Hematopoietic multipotent progenitor cell treated with erythropoietin and hydrocortisone succinate and interleukin-3 and kit ligand, for 17 days (in vitro differentiated cells): ENCODE measurements at places on chromosomes 6 and 20.
A peak's percentile ranks its signal among the peaks of the same experiment; 100 is the strongest.

DNA sequence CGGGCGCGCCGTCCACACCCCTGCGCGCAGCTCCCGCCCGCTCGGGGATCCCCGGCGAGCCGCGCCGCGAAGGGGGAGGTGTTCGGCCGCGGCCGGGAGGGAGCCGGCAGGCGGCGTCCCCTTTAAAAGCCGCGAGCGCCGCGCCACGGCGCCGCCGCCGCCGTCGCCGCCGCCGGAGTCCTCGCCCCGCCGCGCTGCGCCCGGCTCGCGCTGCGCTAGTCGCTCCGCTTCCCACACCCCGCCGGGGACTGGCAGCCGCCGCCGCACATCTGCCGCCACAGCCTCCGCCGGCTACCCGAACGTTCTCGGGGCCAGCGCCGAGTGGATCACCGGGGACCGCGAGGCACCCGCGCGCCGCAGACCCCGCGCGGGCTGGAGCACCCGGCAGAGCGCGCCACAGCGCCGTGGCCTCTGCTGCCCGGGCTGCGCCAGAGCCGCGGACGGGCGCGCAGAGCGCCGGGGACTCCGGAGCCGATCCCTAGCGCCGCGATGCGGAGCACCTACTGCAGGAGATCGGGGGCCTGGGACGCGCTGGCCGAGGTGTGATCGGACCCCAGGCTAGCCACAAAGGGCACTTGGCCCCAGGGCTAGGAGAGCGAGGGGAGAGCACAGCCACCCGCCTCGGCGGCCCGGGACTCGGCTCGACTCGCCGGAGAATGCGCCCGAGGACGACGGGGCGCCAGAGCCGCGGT lies at the start of gene BMP2:
Gene BMP2, plus strand, starts transcription at position 151 of the 692 bp plus-strand sequence. CDS start 2,441 bp downstream, outside the sequence.
- DNase-seq = no peak

GRCh38 chr20:1431158-1431557 lies 35.5 kb downstream of the NSFL1C start:
- no peak for DNase-seq

DNA sequence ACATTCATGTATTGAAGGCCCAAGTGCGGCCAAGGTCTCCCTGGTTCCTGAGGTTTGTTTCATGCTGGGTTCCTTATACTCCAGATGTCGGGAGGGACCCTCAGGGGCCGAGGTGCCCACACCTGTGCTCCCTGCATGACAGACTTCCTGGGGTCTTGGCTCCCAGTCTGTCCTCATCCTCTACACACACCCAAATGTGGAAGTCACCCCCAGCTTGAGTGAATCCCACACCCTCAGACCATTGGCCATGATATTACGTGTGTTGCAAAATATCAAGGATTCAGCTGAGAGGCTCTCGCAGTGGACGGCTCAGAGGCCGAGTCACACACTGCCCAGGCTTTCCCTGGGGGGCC lies 82.2 kb upstream of the DUSP22 start:
- DNase-seq = no peak

- no peak for DNase-seq
Observed at GRCh38 chr6:136969433-136969832, 47.3 kb downstream of the SLC35D3 start.

DNA sequence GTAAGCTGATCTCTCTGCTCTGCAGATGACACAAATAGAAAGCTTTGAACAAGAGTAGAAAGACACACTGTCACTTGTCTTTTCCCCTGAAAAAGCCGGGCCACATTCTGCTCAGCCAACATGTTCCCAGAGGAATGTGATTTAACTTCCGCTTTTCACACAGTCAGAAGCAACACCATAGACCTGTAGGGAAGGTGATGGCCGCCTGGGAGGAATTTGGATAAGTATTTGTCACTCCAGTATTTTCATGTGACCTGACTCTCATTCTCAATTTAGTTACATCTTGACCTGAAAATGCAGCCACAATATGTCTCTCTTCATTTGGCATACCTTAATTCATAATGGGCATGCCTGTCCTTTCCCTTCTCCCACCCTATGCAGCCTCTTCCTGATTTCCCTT lies 2.0 kb upstream of the GRM1 start:
- DNase-seq = no peak

GRCh38 chr6:85272592-85272991 lies 177.3 kb upstream of the NT5E start:
- no peak for DNase-seq

- no peak for DNase-seq
Observed at GRCh38 chr6:110270165-110270564, 88.0 kb downstream of the METTL24 start.

DNA sequence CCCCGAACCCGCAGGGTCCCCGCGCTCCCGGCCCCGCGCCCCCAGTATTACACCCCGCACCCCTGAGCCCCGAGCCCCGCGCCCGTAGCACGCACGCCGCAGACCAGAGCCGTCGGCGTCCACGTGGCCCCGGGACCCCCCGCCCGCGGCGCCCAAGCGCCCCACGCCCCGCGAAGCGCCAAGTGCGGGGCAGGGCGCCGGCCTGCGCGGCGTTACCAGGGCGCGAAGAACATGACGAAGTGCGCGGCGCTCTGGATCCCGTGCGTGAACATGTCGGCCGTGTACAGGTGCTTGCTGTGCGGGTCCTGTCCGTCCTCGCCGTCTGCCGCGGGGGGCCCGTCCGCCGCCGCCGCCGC lies 312 bp downstream of the TXNDC5 start:
- DNase-seq = no peak

GRCh38 chr6:30763618-30764489 lies 19.5 kb upstream of the IER3 start:
- DNase-seq = no peak

GRCh38 chr20:46114449-46114848 lies 3.7 kb upstream of the CD40 start:
- DNase-seq = no peak

GRCh38 chr20:62148908-62149314 lies 5.3 kb downstream of the SS18L1 start:
- DNase-seq = no peak

DNA sequence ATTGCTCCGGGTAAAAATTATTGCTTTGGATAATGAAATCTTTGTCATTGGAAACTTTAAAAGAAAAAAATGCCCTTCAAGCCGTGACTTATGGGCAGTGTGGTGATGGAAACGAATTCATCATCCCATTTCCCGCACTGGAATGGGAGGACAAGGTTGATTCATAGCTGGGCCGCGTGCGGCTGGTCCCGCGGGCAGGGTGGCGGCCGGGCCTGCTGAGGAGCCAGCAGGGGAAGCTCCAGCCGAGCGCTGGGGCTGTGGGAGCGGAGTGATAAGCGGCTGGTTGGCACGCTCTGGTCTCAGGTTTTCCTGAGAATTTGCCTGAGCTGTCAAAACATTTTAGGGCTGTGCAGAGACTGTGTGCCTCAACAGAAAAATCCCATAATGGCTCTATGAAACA lies 351.7 kb downstream of the CDC5L start:
- no peak for DNase-seq

DNA sequence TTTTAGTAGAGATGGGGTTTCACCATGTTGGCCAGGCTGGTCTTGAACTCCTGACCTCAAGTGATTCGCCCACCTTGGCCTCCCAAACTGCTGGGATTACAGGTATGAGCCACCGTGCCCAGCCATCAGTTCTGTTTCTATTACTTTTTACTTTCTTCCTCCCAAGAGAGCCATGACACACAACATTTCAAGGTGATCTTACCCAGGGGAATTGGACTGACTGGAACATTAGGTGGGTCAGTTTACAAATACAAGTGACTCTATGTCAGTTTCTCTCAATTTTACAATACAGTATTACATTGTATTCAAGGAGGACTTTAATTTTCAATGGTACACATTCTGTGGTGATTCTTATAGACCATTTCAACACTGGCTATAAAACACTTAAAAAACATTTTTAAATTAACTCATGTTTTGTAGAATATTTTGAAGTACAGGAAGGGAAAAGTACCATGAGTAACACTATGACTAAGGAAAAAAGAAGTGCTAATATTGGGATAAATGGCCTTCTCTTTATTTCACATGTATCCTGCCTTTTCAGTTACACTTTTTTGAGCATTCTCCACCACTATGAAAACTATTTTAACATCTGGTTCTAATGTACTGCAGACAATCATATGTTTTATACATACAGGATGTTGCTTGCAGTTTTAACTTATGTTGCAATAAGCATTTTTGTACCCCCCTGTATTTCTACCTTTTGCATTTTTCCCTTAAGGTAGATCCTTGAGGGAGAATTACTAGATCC lies 8.4 kb downstream of the TPBG start:
- DNase-seq = no peak

GRCh38 chr20:50911716-50912115 lies 19.5 kb downstream of the ADNP start:
- no peak for DNase-seq

DNA sequence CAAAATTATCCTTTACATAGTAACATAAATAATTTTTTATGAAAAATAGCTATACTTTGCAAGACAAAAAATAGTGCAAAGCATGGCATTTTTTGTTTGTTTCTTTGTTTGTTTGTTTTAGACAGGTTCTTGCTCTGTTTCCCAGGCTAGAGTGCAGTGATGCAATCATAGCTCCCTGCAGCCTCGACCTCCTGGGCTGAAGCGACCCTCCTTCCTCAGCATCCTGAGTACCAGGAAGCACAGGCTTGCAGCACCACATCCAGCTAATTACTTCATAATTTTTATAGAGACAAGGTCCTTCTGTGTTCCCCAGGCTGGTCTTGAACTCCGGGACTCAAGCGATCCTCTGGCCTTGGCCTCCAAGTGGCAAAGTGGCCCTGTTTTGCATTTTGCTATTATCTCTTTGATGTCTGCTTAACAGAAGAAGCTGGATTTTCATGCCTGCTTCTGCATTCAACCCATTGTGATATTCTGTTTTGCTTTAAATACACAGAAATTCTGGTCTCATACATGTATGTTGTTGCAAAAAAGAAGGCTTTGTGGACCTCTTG lies 49.4 kb upstream of the ZMYND8 start:
- DNase-seq = no peak

- DNase-seq = no peak
Observed at GRCh38 chr6:155455766-155456165, at the start of gene NOX3. TSS of gene NOX3 (minus strand) at chr6:155455839. CDS start at chr6:155455800, 39 bp downstream.

GRCh38 chr20:33022289-33022688 lies 9.2 kb upstream of the BPIFB6 start:
- DNase-seq = no peak

GRCh38 chr6:5606546-5606945 lies 345.2 kb downstream of the FARS2 start:
- no peak for DNase-seq

DNA sequence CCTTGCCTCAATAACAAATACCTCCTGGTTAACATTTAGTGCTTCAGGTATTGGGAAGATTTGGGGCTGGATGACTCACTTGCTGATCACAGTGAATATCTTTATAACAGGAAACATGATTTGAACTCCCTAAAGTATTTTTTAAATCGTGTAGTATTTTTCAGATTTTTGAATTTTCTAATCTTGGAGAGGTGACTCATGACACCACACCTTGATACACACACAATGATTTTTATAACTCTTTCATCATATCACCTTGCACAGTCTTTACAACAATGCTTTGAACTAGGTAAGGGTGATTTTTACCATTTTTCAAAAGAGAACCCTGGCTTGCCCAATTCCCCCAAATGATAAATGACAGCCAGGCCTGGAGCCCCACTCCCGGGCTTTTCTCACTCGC lies 273.5 kb downstream of the UST start:
- no peak for DNase-seq

DNA sequence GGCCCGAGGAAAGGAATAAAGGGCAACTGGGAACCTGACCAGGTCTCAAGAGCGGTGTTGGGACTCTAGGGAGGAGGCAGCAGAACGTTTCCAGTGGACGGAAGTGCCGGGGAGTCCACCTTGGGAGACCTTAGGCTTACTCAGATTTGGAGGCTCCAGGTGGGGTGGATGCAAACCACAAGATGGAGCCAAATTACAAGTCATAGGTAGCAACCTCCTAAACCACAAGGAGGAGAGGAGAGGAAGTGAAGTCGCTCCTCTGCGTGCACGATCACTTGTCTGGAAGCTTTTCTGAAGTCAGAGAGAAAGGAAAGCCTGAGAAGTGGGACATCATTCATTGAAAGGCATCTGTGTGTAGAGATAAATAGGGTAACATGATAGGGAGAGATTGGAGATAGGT lies 9.3 kb downstream of the HLA-DOA start:
- DNase-seq = no peak

- no peak for DNase-seq
Observed at GRCh38 chr6:98678481-98678880, 155.9 kb upstream of the POU3F2 start.

- DNase-seq = no peak
Observed at GRCh38 chr20:41147767-41148191, 10.4 kb downstream of the PLCG1 start.

DNA sequence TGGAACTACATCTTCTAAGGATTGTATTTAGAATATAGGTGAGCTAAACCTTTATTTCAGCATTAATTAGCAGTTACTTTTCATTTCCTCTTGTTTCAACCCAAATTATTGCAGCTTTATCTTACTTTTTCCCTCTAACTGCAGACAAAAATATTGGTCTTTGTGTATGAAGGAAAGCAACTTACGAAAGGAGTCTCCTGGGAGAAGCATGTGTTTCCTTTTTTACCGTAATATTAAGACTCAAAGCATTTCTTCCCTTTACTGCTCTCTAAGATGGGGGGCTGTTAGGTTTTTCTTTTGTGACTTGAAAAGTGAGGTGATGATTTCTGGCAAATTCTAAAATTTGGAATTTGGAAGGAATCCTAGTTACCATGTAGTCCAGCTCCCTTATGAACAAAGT lies 111.0 kb downstream of the TCP11 start:
- no peak for DNase-seq

DNA sequence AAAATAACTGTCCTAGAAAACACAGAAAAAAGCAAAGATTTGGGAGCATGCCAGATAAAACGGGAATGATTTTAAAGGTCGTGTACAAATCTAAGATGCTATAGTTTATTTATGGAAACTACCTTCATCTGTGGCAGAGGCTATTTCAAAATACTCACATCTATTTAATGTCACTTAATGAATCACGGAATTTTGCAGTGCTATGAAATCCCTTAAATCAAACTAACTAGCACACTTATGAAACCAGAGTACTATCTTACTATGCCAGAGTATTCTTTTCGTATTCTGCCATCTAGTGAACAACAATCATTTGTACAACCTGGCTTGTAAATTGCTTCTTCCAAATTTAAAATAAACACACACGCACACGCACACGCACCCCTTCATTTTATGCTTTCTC lies 77.9 kb upstream of the BMP5 start:
- no peak for DNase-seq

DNA sequence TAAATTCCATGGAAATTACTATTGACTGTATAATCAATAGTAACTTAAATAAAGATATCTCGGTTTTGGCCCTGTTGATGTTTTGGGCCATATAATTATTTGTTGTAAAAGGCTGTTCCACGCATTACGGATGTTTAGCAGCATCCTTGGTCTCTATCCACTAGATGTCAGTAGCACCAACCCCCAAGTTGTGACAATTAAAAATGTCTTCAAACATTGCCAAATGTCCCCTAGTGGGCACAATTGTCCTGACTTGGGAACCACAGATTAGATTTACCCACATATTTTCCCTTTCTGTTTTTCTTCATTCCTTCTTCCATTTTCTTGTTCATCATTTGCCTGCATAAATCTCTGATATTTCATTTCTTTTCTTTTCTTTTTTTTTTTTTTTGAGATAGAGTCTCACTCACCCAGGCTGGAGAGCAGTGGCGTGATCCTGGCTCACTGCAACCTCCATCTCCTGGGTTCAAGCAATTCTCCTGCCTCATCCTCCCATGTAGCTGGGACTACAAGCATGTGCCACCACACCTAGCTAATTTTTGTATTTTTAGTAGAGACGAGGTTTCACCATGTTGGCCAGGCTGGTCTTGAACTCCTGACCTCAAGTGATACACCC lies 13.6 kb upstream of the WFDC8 start:
- no peak for DNase-seq

GRCh38 chr20:45798935-45799642 lies 7.3 kb downstream of the DNTTIP1 start:
- peak; percentile 84 for DNase-seq
